ENCODE measurements at places on chromosomes 5 and 9.

- DNase-seq, result no peak
- H3K4me3 ChIP-seq, result no peak overlapping the region
- no peak overlapping the region for H3K27ac ChIP-seq
- no peaks in the 10 kb centered on the region for H3K36me3 ChIP-seq
- H3K4me1 ChIP-seq, result no peaks in the 10 kb centered on the region
- H3K27me3 ChIP-seq, result no peaks in the 10 kb centered on the region
These were observed 3.4 kb downstream of the MEIKIN start for GRCh38 chr5:131942016-131942415.

- H3K4me1 ChIP-seq, result peaks cover 20% of the 10 kb centered on the region
- H3K36me3 ChIP-seq, result no peaks in the 10 kb centered on the region
- no peaks in the 10 kb centered on the region for H3K27me3 ChIP-seq
These were observed 4.8 kb downstream of the USP20 start for GRCh38 chr9:129840034-129840433.

DNA sequence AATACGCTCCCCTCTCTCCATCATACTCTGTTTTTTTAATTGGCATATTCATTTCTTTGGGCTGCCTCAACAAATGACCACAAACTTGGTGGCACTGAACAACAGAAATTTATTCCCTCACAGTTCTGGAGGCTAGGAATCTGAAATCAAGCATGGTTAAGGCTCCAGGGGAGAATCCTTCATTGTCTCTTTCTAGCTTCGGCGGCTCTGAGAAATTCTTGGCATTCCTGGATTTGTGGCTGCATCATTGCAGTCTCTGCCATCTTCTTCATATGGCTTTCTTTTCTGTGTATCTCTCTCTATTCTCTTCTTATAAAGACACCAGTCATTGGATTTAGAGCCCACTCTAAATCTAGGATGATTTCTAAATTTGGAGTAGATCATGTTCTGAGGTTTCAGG lies 10.9 kb upstream of the SLC24A2 start:
- H3K4me3 ChIP-seq, result no peak overlapping the region
- DNase-seq, result no peak
- H3K36me3 ChIP-seq, result no peaks in the 10 kb centered on the region
- H3K27me3 ChIP-seq, result no peaks in the 10 kb centered on the region
- H3K27ac ChIP-seq, result no peak overlapping the region

- no peaks in the 10 kb centered on the region for H3K27me3 ChIP-seq
- peak; percentile 97 for DNase-seq
- H3K36me3 ChIP-seq, result peaks cover 3% of the 10 kb centered on the region
- H3K4me1 ChIP-seq, result peaks cover 40% of the 10 kb centered on the region
- peak overlapping the region; percentile 74 for H3K27ac ChIP-seq
- H3K4me3 ChIP-seq, result no peak overlapping the region
These were observed 341.2 kb upstream of the WWC1 start for GRCh38 chr5:167950126-167950721.

DNA sequence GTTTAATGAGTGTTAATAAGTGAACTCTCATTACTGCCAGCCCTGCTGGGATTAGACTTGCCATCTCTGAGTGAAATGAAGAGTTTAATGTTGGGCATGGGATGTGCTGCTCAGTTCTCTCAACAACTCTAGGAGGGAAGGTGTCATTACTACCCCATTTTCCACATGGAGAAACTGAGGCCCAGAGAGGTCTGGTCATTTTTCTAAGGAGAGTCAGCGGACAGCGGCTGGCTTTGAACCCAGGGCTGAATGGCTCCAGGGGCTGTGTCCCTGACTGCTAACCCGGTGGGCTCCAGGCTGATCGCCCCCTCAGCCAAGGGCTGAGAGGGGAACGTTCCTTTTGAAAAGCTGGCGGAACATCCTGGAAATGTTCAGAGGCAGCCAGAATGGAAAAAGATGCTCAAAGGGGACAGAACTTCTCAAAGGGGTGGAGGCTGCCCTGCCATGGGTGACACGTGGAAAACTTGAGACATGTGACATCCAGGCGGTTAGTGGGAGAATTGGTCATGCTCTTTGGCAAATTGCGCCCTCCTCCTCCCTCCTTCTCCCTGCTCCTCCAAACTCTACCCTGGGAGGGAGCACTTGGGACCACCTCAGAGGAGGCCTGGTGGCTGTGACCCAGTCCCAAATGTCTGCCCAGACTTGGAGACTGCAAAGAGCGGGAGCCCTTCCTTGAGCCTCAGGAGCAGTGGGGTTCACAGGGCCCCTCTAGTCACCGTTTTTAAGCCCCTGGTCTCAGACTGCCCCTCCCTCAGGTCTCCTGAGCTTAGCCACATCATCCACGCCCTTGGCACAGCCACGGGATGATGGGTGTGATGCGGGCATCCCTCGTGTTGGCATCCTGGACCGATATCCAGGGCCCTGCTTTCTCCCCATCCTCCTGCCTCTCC lies 28.7 kb downstream of the DNM1 start:
- no peak for DNase-seq
- no peaks in the 10 kb centered on the region for H3K36me3 ChIP-seq
- H3K4me1 ChIP-seq, result no peaks in the 10 kb centered on the region
- no peak overlapping the region for H3K27ac ChIP-seq

- no peaks in the 10 kb centered on the region for H3K27me3 ChIP-seq
- no peak overlapping the region for H3K27ac ChIP-seq
- DNase-seq, result no peak
- no peak overlapping the region for H3K4me3 ChIP-seq
- H3K4me1 ChIP-seq, result no peaks in the 10 kb centered on the region
- H3K36me3 ChIP-seq, result peaks cover 4% of the 10 kb centered on the region
These were observed 162.7 kb downstream of the PAPPA start for GRCh38 chr9:116316246-116316645.

- H3K4me1 ChIP-seq, result no peaks in the 10 kb centered on the region
- no peak overlapping the region for H3K27ac ChIP-seq
- H3K4me3 ChIP-seq, result no peak overlapping the region
These were observed 36.2 kb upstream of the REEP2 start for GRCh38 chr5:138402640-138403039.

GRCh38 chr5:103951776-103952175 lies 389.2 kb upstream of the NUDT12 start:
- no peak overlapping the region for H3K4me3 ChIP-seq
- DNase-seq, result no peak
- H3K4me1 ChIP-seq, result no peaks in the 10 kb centered on the region
- H3K27me3 ChIP-seq, result no peaks in the 10 kb centered on the region
- no peak overlapping the region for H3K27ac ChIP-seq

Measured in astrocyte (in vitro differentiated cells and primary cell).